T-cell (primary cell): ENCODE measurements at places on chromosomes 11 and 22. TPM values are rescaled to one million over a fixed set of nuclear protein-coding genes. Genes with fewer than 3 reads are reported as not detected.

DNA sequence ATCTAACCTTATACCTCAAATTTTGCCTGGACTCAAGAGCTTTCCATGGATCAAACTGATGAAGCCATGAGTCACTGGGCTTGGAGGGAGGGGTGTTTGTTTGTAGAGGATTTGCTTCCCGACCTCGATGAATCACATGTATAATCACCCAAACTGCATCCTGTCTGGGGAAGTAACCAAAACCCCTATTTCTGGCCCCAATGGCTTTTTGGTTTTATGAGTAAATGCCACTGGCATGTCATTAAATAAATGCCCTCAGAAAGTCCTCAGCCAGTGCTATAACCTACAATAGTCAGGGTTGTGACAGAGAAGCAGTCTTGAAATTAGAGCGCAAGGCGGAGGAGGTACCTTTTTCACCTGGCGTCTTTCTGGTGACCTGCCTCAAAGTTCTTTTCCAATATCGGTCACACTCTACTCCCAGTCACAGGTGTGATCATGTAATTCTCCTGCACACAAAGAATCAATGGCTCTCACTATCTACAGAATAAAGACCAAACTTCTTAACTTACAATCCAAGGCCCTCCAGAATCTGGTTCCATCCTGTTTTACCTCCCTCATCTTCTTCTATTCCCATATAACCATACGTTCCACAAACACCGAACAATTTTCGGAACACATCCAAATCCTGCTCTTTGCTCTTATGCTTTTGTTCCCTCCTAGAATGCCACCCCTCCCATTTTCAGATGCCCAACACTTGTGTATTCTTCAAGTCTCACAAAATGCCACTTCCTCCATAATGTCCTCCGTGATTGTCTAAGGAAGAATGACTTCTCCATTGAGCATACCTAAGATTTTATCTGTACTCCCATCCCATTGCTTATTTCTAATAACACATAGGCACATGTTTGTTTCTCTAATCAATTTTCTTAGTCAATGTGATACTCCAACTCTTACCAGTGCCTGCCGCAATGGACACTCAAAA, 81.3 kb upstream of the BLID start:
- DNase-seq, result no peak

The MS4A8 gene
- not detected for total RNA-seq

The NAV2 gene
- total RNA-seq, result 3.0 TPM

The GRAP2 gene
- total RNA-seq, result 144 TPM

DNA sequence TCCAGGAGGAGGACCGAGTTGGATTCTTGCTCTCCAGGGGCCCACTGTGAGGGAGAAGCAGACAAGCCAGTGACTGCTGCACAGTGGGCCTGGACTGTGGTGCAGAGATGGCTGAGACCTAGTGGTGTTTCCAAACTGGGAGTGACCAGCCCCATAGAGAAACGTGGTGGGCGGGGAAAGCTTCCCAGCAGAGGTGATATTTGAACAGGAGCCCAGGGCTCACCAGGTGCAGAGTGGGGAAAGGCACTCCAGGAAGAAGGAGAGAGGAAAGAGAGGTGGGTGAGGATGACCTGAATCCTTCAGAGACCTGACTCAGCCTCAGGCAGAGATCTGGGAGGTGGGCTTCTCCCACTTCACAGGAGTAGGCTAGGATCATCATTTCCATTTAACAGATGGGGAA, 52.1 kb upstream of the RASD2 start:
- no peak for DNase-seq

The MMP12 gene
- total RNA-seq, result not detected

DNA sequence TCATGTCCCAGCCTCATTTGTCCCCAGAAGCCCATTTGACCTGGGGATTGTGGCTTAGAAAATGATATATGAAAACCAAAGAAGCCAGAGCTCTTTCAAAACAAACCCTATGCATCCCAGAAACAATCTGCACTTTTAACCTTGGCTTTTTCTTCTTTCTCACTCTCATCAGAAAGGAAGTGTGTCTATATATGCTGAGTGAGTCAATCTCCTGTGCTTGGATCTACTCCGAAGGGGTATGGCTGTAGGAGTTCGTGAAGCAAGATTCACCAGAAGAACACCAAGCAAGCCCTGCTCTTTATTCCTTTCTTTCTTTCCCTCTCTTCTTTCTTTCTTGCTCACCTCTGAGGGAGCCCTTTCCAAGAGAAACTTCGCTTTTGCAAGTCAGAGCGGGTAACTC, 636 bp downstream of the PAMR1 start:
- no peak for DNase-seq

- DNase-seq, result no peak
These were observed 206.4 kb downstream of the DBX1 start for GRCh38 chr11:19953909-19954308.
